Right ventricle myocardium superior (tissue), 1 donor: ENCODE measurements at places on chromosomes 12 and 14. TPM values are rescaled to one million over a fixed set of nuclear protein-coding genes. Genes with fewer than 3 reads are reported as not detected.

Gene ABCC9
- 77.6 TPM for total RNA-seq

Gene TAS2R19
- total RNA-seq: 0.51 TPM

Gene DEPDC4
- total RNA-seq: 0.32 TPM

Gene MYF5
- not detected for total RNA-seq

Gene BICD1
- 3.5 TPM for total RNA-seq

DNA sequence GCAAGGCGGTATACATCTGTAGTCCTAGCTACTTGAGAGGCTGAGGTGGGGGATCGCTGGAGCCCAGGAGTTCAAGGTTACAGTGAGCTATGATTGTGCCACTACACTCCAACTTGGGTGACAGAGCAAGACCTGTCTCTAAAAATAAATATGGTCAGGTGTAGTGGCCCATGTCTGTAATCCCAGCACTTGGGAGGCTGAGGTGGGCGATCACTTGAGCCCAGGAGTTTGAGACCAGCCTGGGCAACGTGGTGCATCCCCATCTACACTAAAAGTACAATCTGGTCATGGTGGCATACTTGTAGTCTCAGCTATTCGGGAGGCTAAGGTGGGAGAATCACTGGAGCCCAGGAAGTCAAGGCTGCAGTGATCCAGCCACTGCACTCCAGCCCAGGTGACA, 40.6 kb downstream of the HECTD1 start:
- no peak for DNase-seq

DNA sequence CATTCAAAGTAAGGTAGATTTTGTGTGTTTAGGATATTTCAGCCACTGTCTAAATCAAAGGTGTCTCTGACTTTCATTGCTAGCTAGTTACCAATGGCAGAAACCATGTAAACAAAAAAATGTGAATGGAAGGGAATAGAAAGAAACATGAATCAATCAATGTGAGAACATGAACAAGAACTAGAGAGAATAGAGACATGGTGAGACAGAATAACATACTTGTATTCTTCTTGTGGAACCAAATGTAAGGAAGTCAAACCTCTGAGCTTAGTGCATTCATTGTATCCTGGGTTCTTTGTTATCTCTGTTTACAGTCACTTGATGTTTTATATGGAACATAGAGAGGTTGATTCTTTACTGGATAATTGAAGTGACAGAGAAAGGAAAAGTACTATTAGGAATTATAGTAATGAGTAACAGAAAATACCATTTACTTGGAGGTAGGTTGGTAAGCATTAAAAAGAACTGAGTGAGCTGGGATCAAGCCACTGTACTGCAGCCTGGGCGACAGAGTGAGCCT, 2.6 kb upstream of the WNK1 start:
- no peak for DNase-seq

DNA sequence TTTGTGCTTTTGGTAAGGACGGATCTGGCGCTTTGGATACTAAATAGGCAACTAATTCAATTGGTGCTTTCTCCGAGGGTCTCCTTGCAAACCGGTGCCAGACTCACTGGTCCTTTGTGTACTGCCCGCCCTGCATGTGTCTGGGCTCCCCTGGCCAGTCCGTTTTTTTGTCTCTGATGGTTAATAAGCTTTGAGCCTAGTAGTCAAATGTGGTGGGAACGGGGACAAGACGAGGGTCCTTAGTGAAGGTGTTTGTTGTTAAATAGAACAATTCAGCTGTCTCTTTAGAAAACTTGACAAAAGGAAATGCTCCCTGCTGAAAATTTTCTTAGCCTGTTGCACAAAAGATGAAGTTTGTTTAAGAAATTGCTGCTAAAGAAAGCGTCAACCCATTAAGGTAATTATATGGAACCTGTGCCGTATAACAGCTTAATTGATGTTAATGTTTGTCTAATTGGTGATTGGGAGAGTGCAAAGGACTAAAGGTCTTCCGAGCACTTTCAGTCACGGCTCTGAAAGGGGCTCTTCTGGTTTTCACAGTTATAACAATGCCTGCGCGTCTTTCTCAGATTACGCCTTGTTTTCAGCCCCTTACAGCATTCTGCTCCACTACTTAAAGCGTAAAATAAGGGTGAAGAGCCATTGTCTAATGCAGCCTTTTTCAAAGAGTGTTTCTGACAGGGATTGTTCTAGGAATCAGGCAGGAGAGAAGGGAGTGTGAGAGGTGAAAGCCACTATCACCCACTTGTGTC, 537.4 kb downstream of the PRKD1 start:
- DNase-seq: no peak

GRCh38 chr12:14664434-14665023, 31.9 kb downstream of the GUCY2C start:
- DNase-seq: no peak

DNA sequence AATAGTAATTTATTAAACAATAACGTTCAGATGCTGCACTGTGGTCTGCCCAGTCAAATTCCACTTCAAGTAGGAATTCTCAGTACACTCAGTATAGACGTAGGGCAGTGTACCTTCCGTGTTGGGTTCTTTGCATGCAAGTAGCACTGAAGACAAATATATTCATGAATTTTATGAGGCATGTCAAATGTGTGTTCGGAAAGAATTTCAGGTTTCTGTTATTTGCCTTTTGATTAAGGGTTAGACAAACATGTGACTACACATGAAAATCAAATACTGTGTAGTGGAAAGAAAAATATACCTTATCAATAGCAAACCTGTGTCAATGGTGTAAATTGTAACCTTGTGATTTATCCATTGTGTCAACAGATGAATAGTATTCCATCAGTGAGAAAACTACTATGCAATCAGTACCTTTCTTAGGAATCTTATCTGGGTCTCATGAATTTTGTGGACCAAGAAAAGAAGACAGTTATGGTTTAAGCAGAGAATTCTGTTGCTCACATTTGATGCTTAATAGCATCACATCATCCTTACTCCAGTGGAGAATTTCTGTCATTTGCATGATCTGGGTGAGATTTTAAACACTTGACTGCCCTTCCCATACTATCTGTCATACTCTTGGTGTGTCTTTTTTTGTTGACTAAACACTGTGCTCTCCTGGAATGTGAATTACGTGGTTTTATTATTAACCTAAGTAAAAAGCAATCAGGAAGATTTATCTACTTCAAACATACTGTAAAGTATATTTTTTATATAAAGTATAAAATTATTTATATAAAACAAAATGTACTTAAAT, 13.3 kb downstream of the TMEM260 start:
- DNase-seq: no peak

- DNase-seq: no peak
These were observed 26.2 kb upstream of the YY1 start for GRCh38 chr14:100212476-100213333.

- DNase-seq: peak; percentile 66
These were observed 36.3 kb downstream of the DTX1 start for GRCh38 chr12:113092607-113093408.

- peak; percentile 82 for DNase-seq
These were observed 1.0 kb upstream of the SOCS2 start for GRCh38 chr12:93571365-93571924.
